ENCODE measurements at places on chromosomes 11 and 22. TPM values are rescaled to one million over a fixed set of nuclear protein-coding genes. Genes with fewer than 3 reads are reported as not detected.

TSKU gene
- total RNA-seq, result 21.9 TPM

OR8D4 gene
- total RNA-seq, result not detected

MPPED2 gene
- total RNA-seq, result not detected

PACSIN3 gene
- 63.1 TPM for total RNA-seq

SPI1 gene
- 0.32 TPM for total RNA-seq

BACE1 gene
- total RNA-seq, result 8.5 TPM

PITPNB gene
- total RNA-seq, result 82.6 TPM

FLRT1 gene
- 0.15 TPM for total RNA-seq

TRIOBP gene
- 244 TPM for total RNA-seq

GLYAT gene
- not detected for total RNA-seq

TSPAN32 gene
- total RNA-seq, result not detected

VWA5A gene
- total RNA-seq, result 5.0 TPM

SNX19 gene
- total RNA-seq, result 25.2 TPM

SUSD2 gene
- 6.6 TPM for total RNA-seq

Data from HCT116 (cell line).